ENCODE measurements at places on chromosomes 12 and 14. TPM values are rescaled to one million over a fixed set of nuclear protein-coding genes. Genes with fewer than 3 reads are reported as not detected.
A peak's percentile ranks its signal among the peaks of the same experiment; 100 is the strongest.

GRCh38 chr12:18706798-18707197 lies 31.0 kb downstream of the PLCZ1 start:
- H3K4me1 ChIP-seq: no peaks in the 10 kb centered on the region
- H3K36me3 ChIP-seq: no peaks in the 10 kb centered on the region
- no peaks in the 10 kb centered on the region for H3K27me3 ChIP-seq
- H3K27ac ChIP-seq: no peak overlapping the region
- no peak overlapping the region for H3K4me3 ChIP-seq

DNA sequence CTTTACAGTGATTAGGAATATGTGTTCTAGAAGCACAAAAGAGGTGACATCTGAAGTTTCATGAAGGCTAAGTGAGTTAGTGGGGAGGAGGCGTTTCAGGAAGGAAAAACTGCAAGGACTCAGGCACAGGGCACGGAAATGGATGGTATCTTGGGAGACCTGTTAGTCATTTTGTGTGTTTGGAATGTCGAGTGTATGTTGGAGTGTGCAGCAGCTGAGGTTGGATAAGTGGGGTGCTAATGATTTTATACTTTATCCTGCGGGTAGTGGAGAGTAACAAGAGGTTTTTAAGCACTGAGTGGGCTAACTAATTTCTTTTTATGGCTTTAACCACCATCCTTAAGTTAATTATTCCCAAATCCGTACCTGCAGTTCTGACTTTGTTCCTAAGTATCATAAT lies 571.5 kb upstream of the FBXO33 start:
- no peaks in the 10 kb centered on the region for H3K36me3 ChIP-seq
- no peaks in the 10 kb centered on the region for H3K27me3 ChIP-seq
- DNase-seq: no peak
- H3K4me3 ChIP-seq: no peak overlapping the region

Gene RGS6
- not detected for total RNA-seq

DNA sequence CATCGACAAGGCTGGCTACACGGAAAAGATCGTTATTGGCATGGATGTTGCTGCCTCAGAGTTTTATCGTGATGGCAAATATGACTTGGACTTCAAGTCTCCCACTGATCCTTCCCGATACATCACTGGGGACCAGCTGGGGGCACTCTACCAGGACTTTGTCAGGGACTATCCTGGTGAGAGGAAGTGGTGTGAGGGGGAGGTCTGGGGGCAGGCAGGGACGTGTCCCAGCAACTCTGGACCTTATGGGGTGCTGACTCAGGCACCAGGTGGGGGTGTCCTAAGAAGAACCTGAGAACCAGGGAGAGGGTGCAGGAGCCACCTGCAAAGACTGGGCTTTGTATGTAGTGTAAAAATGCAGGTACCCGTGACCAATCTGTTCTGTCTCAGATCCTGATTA lies 5.2 kb downstream of the ENO2 start:
- H3K4me1 ChIP-seq: peaks cover 26% of the 10 kb centered on the region
- H3K27ac ChIP-seq: no peak overlapping the region
- no peak overlapping the region for H3K4me3 ChIP-seq
- H3K27me3 ChIP-seq: no peaks in the 10 kb centered on the region

DNA sequence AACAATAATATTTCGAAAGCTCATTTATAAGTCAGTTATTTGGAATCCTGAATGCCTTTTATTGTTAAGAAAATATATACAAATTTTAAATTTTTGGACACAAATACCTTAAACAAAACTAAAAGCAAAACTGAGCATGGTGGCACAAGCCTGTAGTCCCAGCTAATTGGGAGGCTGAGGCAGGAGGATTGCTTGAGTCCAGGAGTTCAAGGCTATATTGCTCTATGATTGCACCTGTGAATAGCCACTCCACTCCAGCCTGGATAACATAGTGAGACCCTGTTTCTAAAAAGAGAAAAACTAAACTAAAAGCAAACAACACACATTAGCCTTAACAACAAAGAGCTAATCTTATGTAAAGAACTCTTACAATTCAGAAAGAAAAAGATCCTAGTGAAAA lies 78.8 kb downstream of the SMOC1 start:
- H3K4me3 ChIP-seq: no peak overlapping the region
- DNase-seq: no peak
- H3K27ac ChIP-seq: no peak overlapping the region
- peaks cover 22% of the 10 kb centered on the region for H3K36me3 ChIP-seq
- H3K4me1 ChIP-seq: peaks cover 9% of the 10 kb centered on the region

Gene BDKRB1
- not detected for total RNA-seq

Gene ING4
- total RNA-seq: 12.7 TPM

DNA sequence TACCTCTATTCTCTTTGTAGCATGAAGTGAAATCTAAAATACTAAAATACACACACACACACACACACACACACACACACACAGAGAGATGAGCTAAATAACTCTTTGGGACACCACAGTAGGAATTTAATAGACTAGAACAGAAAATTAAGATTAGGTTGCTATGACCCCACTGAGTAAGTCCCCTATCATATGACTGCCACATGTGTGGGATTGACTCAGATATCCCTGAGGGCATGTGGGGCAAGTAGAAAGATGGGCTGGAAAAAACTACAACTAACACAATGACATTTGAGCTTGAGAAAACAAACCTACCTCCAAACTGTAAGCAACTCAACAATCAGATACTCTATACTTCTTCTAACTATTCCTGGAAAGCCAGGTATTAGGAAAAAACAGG lies 27.0 kb downstream of the SLC25A21 start:
- no peak for DNase-seq
- no peak overlapping the region for H3K27ac ChIP-seq
- no peaks in the 10 kb centered on the region for H3K36me3 ChIP-seq
- no peaks in the 10 kb centered on the region for H3K4me1 ChIP-seq
- H3K4me3 ChIP-seq: no peak overlapping the region
- no peaks in the 10 kb centered on the region for H3K27me3 ChIP-seq

Gene HVCN1
- 0.20 TPM for total RNA-seq

DNA sequence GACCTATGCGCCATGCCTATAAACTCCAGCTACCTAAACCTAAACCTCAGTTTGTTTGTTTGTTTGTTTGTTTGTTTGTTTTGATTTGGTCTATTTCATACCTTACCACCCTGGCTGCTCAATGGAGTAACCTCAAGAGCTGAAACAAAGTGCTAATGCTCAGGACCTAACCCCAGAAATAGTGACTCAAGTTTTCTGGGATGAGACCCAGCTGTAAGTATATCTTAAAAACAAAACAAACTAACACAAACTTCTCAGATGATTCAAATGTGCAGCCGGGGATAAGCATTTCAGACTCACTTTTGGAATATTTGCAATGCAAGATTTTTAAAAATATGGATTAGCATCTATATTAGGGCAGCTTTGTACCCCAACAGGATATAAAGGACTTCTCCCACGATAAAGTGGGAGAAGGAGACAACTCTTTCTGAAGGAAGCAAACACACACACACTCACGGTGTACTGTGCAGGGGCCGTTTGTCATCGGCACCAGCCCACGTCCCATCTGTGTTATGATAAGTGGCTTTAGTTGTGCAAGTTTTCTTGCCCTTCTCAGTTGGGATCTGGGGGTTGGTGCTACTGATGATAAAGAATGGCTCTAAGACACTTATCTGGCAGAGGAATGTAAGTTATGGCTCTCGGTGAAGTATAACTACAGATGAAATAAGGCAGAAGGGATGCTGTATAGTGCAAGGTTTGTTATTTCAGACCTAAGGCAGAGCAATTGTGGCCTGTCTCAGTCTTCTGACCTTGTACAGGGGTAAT lies 516.7 kb upstream of the TMEM132C start:
- H3K27ac ChIP-seq: no peak overlapping the region
- H3K4me1 ChIP-seq: no peaks in the 10 kb centered on the region
- H3K27me3 ChIP-seq: no peaks in the 10 kb centered on the region

GRCh38 chr12:3790642-3791041 lies 37.7 kb upstream of the CRACR2A start:
- no peak for DNase-seq
- H3K27ac ChIP-seq: no peak overlapping the region
- H3K4me3 ChIP-seq: no peak overlapping the region

Gene PRB4
- not detected for total RNA-seq

DNA sequence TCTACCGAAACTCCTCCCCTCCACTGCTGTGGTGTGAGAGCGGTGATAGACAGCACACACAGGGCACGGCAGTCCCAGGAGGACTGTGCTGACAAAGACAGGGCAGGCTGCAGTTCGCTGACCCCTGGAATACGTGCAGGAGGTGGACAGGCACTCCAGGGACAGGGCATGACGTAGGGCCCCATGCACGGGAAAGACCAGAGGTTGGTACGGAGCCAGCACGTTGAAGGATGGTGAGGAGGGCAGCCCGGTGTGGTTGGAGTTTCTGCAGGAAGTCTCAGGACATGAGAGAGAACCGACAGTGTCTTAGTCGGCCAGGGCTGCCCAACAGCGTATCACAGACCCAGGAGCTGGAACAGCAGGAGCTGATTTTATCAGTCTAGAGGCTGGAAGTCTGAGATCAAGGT lies 254.2 kb upstream of the FKBP4 start:
- H3K27me3 ChIP-seq: peaks cover 33% of the 10 kb centered on the region
- DNase-seq: no peak
- no peaks in the 10 kb centered on the region for H3K4me1 ChIP-seq
- H3K36me3 ChIP-seq: no peaks in the 10 kb centered on the region

DNA sequence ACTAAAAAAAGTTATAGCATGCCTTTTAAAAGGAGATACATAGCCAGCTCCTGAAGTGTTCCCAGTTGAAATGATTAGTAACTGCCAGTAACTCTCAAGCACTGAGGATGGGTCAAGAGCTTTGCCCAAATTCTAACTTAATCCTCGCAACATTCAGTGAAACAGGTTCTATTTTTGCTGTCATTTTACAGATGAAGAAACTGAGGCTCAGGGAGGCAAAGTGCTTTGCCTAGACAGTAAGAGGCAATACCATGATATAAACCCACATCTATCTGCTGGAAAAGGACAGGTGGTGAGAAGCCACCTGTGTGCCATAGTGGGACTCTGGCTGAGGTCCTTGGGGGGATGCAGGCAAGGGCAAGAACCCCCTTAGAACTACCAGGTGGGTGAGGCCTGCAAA lies 8.8 kb downstream of the TESC start:
- no peaks in the 10 kb centered on the region for H3K27me3 ChIP-seq
- H3K4me1 ChIP-seq: peaks cover 100% of the 10 kb centered on the region
- peaks cover 3% of the 10 kb centered on the region for H3K36me3 ChIP-seq
- H3K4me3 ChIP-seq: peak overlapping the region; percentile 52
- peak overlapping the region; percentile 82 for H3K27ac ChIP-seq

DNA sequence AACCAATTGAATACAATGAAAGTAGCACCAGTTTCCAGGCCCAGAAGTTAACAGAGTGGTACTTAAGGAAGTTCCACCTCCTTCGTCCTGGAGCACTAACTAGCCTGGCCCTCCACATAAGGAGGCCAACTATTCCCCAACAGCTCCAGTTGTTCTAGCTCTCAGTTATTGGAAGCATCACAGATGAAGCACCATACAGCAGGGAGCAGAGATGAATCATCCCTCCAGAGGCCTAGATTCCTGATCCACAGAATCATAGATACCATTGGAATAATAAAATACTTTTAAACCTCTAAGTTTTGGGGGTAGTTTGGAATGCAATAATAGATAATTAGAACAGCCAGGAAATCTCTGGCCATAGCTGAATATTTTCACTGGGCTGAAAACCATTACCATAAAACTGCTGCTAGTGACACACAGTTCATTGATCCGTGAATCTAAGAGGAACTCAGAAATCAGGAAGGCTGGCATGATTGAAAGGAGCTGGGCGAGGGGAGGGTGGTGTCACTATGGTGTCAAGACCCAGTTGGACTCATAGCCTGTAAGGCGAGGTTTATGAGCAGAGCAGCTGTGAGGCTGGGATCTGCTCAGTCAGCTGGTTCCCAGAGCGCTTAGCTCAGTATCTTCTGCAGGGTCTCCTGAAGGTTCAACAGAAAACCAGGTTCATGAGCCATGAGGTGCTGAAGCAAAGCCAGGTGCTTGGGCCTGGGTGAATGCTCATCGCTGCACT lies 371.4 kb upstream of the TMTC1 start:
- H3K36me3 ChIP-seq: no peaks in the 10 kb centered on the region
- no peaks in the 10 kb centered on the region for H3K27me3 ChIP-seq
- no peak overlapping the region for H3K27ac ChIP-seq
- no peak for DNase-seq
